ENCODE measurements at places on chromosomes 7 and 10. TPM values are rescaled to one million over a fixed set of nuclear protein-coding genes. Genes with fewer than 3 reads are reported as not detected.

NACAD gene
- total RNA-seq = 4.9 TPM

WDFY4 gene
- total RNA-seq = not detected

CCL24 gene
- not detected for total RNA-seq

- no peak for DNase-seq
These were observed 5.3 kb downstream of the CDH23 start for GRCh38 chr10:71402005-71402404.

GRCh38 chr7:66125052-66125694 is 10.5 kb downstream of the CRCP start:
- no peak for DNase-seq

GRCh38 chr10:5343979-5344378 is 20.8 kb upstream of the UCN3 start:
- DNase-seq = no peak

DNA sequence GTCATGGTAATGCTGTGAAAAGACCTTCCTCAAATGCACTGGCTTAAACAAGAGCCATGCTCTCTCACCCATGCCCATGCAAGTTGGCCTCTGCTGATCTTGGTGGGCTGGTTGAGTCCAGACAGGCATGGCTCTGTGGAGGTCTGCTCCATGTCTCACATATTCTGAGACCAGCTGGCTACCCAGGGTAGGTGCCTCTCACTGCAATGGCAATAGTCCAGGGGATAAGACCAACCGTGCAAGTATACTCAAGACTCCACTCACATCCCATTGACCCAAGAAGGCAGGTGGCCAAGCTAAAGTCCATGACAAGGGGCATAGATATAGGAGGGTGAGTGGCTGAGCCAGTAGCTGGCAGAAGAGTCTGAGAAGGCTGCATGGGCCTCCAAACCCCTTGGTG is 14.2 kb upstream of the EBF3 start:
- DNase-seq = no peak

GRCh38 chr7:64849924-64850499 is 53.1 kb upstream of the ZNF273 start:
- DNase-seq = no peak

DNA sequence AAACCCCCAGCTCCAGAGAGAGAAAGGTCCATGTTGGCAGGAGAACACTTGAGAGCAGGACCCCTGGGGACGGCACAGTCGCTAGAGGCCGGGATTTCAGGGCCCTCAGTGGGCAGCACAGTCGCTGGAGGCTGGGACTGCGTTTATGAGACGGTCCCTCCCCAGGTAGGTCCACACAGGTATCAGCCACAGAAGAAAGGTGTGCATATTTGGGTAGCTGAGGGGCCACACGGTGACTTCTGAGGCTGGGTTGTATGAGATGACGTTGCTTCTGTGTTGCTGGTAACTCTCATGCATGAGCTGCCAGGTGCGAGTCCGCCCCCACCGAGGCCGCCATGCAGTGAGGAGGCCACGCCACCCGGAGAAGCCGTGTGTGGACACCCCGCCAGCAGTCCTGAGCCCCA is 56.9 kb upstream of the PPP2R2D start:
- no peak for DNase-seq
